Brain pericyte (primary cell): ENCODE measurements at places on chromosomes 16 and 17.

GRCh38 chr16:78105517-78105916, 6.1 kb downstream of the WWOX start:
- DNase-seq: no peak

DNA sequence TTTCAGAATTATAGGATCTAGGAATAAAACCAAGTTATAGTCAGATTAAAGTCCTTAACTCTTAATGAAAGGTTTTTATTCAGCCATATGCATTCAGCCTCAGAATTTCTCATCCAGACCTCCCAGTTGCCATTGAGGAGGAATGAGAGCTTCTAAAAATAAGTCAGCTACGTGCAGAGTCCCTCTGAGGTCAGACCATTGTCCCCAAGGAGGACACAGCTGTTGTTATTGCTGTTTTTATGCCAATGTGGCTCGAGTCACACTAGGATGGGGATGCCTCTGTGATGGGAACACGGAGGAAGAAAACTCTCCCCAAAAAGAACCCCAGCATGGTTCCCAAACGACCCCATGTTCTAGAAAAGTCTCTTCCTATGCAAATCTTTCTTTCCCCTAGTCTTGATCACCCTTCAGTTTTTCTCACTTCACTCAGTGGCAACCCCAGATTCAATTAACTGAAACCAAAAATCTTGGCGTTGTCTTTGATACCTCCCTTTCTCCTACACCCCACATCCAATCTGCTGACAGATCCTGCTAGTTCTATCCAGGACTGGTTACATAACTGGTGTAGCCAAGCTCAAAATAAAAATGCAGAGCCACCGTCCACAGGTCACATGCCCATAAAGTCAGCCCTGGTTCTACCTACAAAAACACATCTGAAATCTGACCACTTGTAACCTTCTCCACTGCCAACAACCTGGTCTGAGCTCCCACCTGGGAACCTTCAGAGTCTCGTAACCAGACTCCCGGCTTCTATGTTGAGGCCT, 138.2 kb upstream of the ERCC4 start:
- DNase-seq: no peak

DNA sequence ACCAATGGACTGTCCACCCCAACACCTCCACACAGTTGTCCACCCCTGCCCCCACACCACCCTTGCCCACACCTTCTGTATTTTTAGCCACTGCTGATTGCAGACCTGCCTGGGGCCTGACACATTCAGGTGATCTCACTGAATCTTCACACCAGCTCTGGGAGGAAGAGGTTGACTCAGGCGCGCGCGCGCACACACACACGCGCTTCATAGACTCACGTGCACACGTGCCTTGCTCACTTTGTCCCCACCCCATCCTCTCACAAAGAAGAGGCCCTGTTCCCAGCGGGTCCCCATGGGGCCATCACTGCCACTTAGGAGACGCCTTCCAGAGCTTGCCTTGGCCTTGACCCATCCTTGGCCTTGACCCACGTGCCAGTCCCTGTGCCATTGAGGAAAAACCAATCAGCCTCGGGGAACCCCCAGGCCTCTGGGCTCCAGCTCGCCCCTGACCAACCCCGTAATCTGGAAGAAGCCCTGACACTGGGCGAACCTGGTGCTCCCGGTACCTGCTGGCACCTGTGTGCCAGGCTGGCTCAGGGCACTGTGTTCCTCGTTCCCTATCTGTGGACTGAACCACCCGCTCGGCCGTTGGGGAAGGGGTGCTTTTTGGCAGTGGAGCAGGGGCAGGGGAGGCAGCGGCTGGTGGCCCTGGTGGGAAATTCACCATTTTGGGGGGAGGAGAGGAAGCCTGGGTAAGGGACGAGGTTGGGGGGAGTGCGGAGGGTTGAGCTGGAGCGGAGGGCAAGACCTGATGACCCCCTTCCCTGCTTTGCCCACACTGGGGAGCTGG, 3.2 kb downstream of the NLGN2 start:
- DNase-seq: no peak

GRCh38 chr16:88357317-88358022, 25.3 kb upstream of the ZNF469 start:
- DNase-seq: no peak

- DNase-seq: no peak
Measured at GRCh38 chr17:81306491-81306890, 11.4 kb upstream of the SLC38A10 start.

- DNase-seq: no peak
Measured at GRCh38 chr17:44293509-44294226, 14.7 kb upstream of the RUNDC3A start.
